ENCODE measurements at places on chromosomes 1 and 21. TPM values are rescaled to one million over a fixed set of nuclear protein-coding genes. Genes with fewer than 3 reads are reported as not detected.

GRCh38 chr1:229229137-229229720, 41.7 kb upstream of the RAB4A start:
- peak; percentile 20 for DNase-seq

Gene SLC19A1
- 12.7 TPM for total RNA-seq

Gene ZNF593OS
- total RNA-seq = not detected

Gene CASQ1
- not detected for total RNA-seq

GRCh38 chr1:21685946-21686678, 17.0 kb upstream of the RAP1GAP start:
- DNase-seq = no peak

- DNase-seq = no peak
Observed at GRCh38 chr1:72281144-72281543, 1.2 kb downstream of the NEGR1 start.

DNA sequence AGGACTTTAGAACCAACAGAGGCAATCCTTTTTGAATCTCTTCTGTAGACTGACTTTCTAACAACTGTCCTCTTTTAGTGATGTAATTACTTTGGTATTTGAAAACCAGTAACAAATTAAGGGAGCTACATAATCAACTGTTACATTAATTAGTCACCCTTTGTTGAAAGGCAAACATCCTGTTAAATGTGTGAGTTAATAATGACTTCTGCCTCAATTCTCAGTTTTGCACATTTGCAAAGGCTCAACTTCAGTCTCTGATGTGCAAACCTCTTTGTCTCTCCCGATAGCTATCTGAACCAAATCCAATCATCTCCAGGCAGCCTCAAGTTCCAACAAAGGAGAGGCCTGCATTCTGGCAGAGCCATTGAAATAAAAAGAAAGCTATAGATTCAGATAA, 135.4 kb upstream of the C8B start:
- no peak for DNase-seq

Gene CELA3B
- not detected for total RNA-seq

Gene CAMSAP2
- total RNA-seq = 32.8 TPM

DNA sequence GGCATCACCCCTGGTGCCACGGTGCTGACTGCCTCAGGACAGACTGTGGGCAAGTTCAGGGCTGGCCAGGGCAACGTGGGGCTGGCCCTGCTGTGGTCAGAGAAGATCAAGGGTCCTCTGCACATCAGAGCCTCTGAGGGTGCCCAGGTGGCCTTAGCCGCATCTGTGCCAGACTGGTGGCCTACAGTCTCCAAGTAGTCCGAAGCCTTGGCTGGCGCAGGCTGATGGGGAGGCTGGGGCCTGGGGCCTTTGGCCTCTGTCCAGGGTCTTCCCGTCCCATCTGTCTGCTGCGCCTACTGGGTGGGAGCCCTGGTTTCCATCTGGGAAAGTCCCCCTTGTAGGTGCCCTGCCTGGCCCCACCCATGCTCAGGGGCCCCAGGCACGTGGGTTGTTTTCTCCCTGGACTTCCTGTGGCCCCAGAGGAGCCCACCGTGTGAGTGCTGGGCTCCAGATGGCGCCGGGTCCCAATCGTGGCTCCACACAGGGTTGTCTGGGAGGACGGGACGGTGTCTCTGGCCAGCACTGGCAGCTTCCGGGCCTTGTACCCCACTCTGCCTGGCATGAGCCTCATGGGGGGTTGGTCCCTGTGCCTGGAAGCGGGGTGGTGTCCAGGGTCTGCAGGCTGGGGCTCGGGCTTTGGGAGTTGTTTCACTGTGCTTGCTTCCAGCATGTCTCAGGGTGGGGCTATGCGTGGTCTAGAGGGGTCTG, 9.9 kb downstream of the IBA57 start:
- no peak for DNase-seq

- no peak for DNase-seq
Observed at GRCh38 chr1:46457178-46457577, 32.5 kb upstream of the DMBX1 start.

GRCh38 chr1:105565006-105565405, 1491.5 kb upstream of the PRMT6 start:
- DNase-seq = no peak

DNA sequence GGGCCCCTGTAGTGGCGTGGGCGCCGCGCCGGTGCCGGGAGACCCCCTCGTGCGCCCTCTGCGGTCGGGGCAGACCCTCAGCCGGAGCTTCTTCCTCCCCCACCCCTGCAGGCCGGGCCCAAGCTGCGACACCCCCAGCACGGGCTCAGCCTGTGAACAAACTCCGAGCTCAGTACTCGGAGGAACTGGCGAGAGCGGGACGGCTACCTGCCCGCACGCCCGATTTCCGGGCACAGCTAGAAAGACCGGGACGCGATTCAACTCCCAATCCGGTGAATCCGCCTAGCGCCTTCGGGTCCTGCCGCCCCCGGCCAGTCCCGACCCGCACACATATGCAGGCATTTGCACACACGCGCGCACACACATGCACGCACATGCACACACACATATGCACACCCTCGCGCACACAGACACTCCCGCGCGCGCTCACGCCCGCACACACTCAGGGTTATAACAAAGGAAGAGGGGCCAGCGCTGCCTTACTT, 580 bp upstream of the BLACAT1 start:
- DNase-seq = no peak

Gene MATN1
- 0.18 TPM for total RNA-seq

Gene TSPAN2
- total RNA-seq = not detected

Data from SK-MEL-5 (cell line).